ENCODE measurements at places on chromosomes 7 and 10.

GRCh38 chr7:96723622-96724021, 14.0 kb upstream of the SEM1 start:
- DNase-seq, result no peak

- DNase-seq, result no peak
These were observed 39.4 kb downstream of the CCDC71L start for GRCh38 chr7:106621393-106622132.

DNA sequence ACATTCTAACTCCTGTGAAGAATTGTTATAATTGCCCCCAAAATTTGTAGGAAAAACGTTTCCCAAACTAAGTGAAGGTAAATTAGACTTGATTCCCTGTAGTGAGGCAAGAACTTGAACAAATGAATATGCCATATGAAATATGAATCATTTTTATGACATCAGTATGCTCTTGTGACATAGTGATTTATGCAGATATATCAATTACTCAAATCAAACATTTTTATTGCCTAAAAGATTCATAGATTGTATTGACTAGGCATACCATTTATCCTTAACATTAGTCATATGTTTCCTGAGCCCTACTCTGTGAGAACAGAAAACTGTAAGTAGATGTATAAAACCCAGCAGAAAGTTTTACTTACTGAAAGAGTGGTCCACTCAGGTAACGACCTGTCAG, 245.6 kb downstream of the MALRD1 start:
- no peak for DNase-seq

- no peak for DNase-seq
These were observed 657.9 kb downstream of the NXPH1 start for GRCh38 chr7:9091282-9091681.

DNA sequence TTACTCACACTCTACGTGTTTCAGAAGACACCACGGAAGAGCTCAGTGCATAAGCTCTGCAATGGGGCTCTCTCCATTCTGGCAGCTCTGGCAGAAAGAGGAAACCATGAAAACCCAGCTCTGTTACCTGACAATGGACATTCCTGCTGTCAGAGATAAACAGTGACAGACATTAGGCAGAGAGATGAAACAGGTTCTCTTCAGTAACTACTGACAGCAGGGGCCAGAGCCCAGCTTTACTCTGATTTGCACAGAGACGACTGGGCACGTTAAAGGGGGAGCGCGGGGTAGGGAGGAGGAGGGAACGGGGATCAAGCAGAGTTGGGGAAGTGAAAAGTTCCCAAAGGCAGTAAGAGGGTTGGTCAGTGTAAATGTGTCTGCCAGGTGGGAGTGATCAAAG, 206.1 kb downstream of the RAMP3 start:
- DNase-seq, result no peak

GRCh38 chr7:47503281-47503680, 78.6 kb downstream of the TNS3 start:
- DNase-seq, result no peak

- no peak for DNase-seq
These were observed 293.0 kb upstream of the PODXL start for GRCh38 chr7:131849472-131849871.

DNA sequence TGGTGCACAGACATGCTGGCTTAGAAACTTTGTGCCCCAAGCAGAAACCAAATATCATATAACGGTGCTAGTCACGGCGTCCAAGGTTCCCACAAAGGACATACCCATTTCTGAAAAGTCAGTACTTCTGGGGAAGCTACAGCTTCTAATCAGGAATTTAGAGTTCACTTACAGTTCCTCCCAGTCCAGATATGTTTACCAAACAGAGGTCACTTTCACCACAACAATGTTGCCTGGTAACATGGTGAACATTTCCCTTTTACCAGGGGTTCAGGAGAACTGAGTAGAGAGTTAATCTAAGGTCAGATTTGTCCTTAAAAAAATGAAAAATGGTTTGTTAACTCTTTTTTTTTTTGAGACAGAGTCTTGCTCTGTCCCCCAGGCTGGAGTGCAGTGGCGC, 265.9 kb upstream of the MKLN1 start:
- no peak for DNase-seq

DNA sequence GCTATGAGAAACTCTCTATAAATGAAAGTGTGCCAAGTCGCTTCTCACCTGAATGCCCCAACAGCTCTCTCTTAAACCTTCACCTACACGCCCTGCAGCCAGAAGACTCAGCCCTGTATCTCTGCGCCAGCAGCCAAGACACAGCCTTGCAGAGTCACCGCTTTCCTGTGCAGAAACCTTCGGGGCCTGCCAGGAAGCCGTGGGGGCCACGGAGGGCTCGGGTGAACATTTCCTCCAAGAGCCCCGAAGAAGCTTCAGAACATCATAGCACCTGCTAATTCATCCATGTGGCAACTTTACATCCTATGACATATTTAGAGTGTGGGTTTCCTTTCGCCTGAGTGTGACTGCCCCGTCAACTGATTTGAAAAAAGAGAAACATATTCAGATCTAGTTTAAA, 55.7 kb upstream of the PRSS58 start:
- no peak for DNase-seq

GRCh38 chr10:74081192-74081803, 69.3 kb downstream of the AP3M1 start:
- DNase-seq, result no peak

DNA sequence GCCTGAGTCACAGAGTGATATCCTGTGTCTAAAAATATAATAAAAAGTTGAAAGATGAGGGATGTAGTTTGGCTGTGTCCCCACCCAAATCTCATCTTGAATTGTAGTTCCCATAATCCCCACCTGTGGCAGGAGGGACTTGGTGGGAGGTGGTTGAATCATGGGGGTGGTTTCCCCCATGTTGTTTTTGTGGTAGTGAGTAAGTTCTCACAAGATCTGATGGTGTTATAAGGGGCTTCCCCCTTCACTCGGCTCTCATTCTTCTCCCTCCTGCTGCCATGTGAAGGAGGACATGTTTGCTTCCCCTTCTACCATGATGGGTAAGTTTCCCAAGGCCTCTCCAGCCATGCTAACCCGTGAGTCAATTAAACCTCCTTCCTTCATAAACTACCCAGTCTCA, 25.1 kb upstream of the UBE3C start:
- no peak for DNase-seq
